ENCODE measurements at places on chromosomes 7 and 10.

- DNase-seq: no peak
Observed at GRCh38 chr7:102286237-102287110, at the start of gene SH2B2. Gene SH2B2, plus strand, starts transcription at chr7:102286868. Its CDS starts 13,683 bp downstream, at chr7:102300551.

DNA sequence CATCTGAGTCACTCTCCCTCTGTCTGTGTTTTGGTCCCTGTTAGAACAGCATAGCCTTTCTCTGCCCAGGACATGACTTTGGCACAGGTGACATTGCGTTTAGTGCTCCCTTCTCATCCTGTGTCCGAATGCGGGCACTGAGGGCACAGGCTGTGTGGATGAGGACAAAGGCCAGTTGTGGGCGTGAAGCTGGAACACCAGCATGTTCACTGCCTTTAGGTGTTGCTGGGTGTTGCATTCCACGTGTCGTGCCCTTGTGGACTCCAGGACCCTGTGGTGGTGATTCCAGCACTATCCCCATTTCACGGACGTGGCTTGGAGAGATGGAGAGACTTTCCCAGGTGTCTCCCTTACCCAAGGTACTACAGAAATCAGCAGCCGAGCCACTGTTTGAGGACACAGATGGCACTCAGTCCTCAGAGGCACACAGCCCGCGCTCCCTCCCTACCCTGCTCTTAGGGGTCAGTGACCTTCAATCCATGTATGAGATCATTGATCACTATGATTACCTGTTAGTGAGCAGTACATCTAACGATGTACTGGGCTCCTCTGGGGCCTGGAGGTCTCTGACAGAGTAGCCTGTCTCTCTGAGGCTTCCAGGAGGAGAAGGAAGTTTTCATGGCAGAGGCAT, 917 bp upstream of the CNPY1 start:
- no peak for DNase-seq

DNA sequence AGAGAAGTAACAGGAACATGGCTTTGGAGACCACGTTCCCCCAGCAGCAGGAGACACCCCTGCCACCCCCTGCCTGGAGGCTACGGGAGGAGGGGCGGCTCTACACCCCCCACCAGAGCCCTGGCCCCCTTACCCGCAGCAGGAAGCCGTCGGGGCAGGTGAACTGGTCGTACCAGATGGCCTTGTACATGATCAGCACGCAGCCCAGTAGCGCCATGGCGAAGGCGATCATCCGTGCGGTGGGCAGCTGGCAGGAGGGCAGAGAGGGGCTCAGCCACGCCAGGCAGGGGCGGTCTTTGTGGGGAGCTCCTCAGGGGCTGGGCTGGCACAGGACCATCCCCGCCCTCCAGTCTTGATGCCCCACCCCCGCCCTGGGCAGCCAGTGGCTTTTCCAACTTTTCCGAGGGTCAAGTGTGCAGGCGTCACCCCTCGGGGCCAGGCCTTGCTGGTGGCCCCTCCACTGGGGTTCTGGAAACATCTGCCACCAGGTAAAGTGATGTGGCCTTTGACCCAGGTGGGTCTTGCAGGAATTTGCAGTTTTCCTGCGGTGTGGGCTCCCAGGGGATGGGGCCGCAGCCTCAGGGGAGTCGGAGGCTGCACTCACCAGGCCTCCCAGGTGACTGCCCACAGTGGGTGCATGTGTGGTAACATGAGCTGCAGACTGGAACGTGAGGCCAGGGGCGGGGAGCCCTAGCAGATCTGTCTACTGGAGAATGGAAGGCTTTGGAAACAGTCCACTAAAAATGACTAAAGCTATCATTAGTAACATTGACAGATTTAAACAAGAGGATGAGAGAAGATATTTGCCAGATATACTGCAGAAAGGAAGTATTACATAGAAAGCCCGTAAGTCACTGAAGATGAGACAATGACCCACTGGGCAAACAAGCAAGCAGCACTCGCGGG, 9.7 kb downstream of the CALY start:
- no peak for DNase-seq

- DNase-seq: no peak
Observed at GRCh38 chr10:124902462-124902861, 39.5 kb upstream of the ZRANB1 start.

GRCh38 chr7:128003787-128004186, 27.4 kb downstream of the LRRC4 start:
- DNase-seq: no peak

- DNase-seq: no peak
Observed at GRCh38 chr7:23076772-23077171, 28.8 kb upstream of the KLHL7 start.

DNA sequence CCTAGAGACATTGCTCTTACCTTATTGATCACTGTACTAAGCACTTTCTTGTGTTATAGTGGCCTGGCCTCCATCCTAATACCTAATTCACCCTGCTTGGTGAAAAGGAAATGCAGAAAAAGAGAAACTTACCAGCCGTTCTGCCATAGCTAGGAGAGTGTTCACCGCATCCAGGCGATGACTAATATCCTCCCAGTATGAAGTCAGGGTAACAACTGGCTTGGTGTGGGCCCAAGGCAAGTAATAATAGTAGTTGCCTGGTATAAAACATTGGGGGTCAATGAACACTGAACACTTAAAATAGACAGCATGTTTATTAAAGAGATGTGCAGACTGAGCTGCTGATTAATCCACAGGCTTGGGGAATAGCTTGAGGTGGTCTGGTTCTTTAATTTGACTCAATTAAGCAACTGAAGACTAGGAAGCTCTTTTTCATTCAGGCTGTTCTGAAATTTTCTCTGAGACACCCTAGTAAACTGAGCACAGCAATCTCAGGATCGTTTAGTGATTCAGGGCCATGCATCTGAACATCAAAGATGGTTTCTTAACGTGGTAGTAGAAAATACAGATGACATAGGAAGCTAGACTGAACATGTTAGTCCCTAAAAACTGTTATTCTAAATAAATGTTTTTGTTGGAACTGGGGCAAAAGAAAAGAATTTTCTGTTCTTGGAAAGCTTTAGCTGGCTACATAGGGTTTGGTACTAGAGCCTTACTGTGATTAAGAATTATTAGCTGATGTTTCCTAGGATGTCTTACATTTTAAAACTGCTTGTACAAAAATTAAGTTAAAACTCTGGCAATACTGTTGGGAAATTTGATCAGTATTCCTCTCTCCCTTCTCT, 102.2 kb downstream of the MYOF start:
- no peak for DNase-seq

GRCh38 chr10:22344781-22345300, 455 bp upstream of the SPAG6 start:
- no peak for DNase-seq

GRCh38 chr7:36208426-36208825, 55.4 kb downstream of the EEPD1 start:
- no peak for DNase-seq

GRCh38 chr10:16765509-16766375, 51.5 kb downstream of the RSU1 start:
- no peak for DNase-seq

DNA sequence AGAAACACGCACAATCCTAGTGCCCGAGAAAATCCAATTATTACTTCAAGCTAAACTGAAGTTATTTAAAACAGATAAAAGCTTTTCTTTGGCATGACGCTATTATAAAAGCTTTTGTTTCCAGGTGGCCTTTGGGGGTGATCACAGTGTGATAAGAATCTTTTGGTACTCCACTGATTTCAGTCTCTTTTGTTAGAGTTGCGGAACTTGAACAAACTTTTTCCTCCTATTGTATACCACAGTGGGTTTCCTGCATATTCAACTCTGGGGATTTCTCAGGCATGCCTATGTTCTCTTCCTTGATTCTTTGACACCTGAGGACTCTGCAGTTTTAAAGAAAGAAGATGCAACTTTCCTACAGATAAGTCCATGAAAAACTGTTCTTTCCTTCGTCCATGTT, 99.7 kb upstream of the PITRM1 start:
- DNase-seq: no peak

- no peak for DNase-seq
Observed at GRCh38 chr10:129120441-129120840, 346.6 kb upstream of the MGMT start.

GRCh38 chr10:17655567-17656146, 11.7 kb downstream of the STAM start:
- no peak for DNase-seq

DNA sequence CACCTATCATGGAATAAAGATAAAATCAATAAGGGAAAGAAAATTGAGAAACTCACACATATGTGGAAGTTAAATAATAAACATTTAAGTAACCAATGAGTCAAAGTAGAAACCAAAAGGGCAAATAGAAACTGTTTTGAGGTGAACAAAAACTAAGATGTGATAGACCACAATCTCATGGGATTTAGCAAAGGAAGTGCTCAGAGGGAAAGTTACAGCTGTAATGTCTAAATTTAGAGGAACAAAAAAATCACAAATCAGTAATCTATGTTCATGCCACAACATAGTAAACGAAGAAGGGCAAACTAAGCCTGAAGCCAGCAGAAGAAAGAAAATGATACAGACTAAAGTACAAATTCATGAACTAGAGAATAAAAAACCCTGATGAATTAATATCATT, 16.3 kb downstream of the CYP3A4 start:
- no peak for DNase-seq

GRCh38 chr7:55569797-55570196, 2.5 kb downstream of the VOPP1 start:
- DNase-seq: peak; percentile 9

DNA sequence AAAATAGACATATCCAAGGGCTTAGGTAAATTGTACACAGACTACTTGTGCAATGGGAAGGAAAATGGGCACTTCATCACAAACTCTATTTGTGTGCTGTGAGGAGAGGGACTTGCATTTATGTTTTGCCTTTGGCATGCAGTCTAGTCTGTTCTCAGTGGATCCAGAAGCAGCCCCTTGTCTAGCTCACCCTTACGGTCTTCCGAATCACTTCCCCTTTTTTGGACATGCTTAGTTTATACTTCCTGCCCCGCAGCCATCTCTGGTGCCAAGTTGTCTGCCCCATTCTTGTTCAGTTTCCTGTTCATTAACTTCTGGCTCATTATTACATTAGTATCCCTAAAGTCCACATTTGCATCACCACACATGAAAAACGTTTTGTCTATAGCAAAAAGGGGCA, 161.6 kb downstream of the NRCAM start:
- no peak for DNase-seq

DNA sequence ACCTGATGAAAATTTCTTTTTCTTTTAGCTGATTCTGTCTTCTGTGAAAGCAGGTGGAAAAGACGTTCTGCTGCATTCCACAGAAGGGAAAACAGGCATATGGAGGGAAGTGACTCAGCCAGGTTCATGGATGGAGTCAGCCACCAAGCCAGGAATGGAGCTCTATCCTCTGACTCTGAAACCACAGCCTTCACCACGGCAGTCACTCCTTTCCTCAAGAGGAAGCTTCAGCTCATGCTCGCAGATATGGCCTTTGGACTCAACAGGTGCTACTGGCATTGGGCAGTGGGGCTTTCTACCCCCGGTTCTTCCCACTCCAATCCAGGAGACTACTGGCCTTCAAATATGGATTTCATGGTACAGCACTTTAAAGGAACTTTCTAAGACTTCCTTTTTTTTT, 11.5 kb upstream of the PLAU start:
- no peak for DNase-seq

DNA sequence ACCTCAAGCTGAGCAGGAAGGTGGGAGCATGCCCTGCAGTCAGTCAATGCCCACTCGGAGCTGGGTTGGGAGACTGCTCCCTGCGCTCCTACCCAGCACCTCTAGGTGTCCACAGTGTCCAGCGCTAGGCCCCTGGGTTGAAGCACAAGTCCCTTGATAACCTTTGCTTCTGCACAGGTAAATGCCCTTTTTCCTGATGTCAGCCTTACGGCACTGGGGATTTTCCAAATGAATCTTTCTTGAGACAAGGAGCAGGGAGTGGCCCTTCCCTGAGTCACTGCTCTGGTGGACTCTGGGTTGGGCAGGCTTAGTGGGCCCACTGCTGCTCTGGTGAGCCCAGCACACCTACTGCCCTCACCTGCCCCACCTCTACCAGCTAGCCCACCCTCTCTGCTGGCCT, 61.9 kb upstream of the OPN4 start:
- no peak for DNase-seq

GRCh38 chr10:66852811-66853210, 73.0 kb upstream of the LRRTM3 start:
- DNase-seq: no peak

GRCh38 chr7:50921114-50921813, 138.6 kb upstream of the GRB10 start:
- no peak for DNase-seq

GRCh38 chr10:48604991-48605508, at the start of gene ARHGAP22:
Gene ARHGAP22, minus strand, starts transcription at chr10:48605073. Its CDS starts 277 bp downstream, at chr10:48604796.
- DNase-seq: no peak

- no peak for DNase-seq
Observed at GRCh38 chr7:53387515-53387914, 352.1 kb downstream of the POM121L12 start.

DNA sequence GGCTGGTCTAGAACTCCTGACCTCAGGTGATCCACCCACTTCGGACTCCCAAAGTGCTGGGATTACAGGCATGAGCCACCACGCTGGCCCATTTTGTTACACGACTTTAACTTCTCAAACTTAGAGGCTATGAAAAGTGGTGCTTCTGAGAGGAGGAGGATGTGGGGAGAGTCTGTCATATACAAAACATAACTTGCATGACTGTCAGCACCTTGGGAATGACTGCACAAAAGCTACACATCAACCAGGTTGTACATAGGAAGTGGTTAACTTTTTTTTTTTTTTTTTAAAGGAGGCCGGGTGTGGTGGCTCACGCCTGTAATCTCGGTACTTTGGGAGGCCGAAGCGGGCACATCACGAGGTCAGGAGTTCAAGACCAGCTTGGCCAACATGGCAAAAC, 43.4 kb upstream of the GSDME start:
- DNase-seq: no peak

DNA sequence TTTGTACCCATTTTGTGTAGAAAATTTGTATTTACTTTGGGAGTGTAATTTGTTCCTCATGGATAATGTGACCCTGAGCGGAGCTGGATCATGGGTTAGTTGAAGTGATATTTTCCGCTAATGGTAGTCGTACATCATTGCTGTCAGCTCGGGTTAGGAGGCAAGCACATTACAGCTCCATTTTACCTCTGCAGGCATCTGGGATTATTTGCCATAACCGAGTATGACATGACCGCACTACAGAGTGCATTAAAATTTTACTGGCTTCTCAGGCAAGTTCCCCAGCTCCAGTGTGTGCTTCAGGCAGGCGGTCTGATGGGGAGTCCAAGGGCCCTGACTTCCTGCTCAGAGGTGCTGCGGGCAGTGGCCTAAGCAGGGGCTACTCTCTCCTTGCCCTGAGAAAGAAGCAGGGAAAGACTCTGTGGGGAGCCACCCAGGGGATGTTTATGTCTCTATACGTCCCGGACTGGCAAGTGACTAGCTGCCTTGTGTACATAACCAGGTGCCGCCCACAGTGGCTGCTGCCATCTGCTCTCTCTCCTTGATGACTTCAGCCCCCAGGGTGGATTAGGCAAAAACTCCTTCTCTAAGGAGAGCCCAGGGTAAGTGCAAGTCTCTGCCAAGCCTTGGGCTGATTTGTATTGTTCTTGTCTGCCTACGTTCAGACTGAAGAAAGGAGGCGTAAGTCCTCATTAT, 685.3 kb upstream of the GALNT17 start:
- no peak for DNase-seq

DNA sequence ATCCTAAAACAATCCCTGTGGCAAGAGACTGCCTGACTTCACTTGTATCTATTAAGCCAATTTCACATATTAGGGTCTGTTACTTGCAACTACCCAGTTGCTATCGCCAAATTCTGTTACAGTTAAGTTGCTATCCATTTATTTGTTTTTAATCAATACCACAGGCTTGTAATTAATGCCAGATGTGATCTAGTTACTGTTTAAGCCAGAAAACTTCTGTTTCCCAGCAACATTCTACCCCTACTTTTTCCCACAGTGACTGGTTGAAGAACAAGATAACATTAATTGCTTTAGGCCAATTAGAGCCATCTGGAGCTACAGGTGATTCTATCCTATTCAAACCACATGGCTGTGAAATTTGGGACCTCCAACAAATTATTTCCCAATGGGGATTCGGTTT, 131.3 kb downstream of the ALOX5 start:
- no peak for DNase-seq
